ENCODE measurements at places on chromosomes 2 and 18.
A peak's percentile ranks its signal among the peaks of the same experiment; 100 is the strongest.

GRCh38 chr2:8893978-8894820, 56.8 kb upstream of the KIDINS220 start:
- no peak for DNase-seq

GRCh38 chr2:21288299-21288698, 164.5 kb downstream of the TDRD15 start:
- no peak for DNase-seq

GRCh38 chr2:168212866-168213265, 34.5 kb downstream of the STK39 start:
- no peak for DNase-seq

- peak; percentile 14 for DNase-seq
These were observed 1.5 kb downstream of the ERBB4 start for GRCh38 chr2:212536817-212537725.

DNA sequence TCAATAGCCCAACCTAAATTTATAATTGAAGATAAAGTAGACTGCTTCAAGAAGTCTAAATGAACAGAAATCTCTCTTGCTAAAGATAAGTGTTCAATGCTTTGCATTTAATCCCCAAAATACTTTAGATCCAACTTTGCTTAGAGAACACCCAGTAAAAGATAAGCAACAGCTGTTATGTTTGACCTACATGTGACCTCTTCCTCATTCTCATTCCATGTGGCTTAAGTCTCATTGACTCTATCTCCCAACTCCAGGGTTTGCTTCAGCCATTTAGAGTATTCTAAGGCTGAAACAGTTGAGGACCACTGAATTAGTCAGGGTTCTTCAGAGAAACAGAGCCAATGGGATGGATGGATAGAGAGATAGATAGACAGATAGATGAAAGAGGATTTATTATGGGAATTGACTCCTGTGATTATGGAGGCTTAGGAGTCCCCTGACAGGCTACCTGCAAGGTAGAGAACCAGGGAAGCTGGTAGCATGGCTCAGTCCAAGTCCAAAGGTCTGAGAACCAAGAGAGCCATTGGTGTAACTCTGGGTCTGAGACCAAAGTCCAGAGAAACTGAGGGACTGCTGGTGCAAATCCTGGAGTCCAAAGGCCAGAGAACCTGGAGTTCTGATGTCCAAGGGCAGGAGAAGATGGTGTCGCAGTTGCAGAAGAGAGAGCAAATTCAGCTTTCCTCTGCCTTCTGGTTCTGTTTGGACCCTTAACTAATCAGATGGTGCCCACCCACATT, 32.1 kb downstream of the CRYGD start:
- no peak for DNase-seq

- DNase-seq = no peak
These were observed 17.4 kb downstream of the ZNF24 start for GRCh38 chr18:35326695-35327387.

GRCh38 chr2:223464071-223464470, 138.1 kb downstream of the SCG2 start:
- no peak for DNase-seq

GRCh38 chr18:62790871-62791772, 75.8 kb downstream of the PHLPP1 start:
- DNase-seq = no peak

GRCh38 chr2:217941339-217941738, 61.5 kb downstream of the TNS1 start:
- no peak for DNase-seq

- no peak for DNase-seq
These were observed 3.8 kb downstream of the TTC39C start for GRCh38 chr18:24018299-24018886.
